T-helper 1 cell (primary cell): ENCODE measurements at places on chromosomes 1 and 21.

DNA sequence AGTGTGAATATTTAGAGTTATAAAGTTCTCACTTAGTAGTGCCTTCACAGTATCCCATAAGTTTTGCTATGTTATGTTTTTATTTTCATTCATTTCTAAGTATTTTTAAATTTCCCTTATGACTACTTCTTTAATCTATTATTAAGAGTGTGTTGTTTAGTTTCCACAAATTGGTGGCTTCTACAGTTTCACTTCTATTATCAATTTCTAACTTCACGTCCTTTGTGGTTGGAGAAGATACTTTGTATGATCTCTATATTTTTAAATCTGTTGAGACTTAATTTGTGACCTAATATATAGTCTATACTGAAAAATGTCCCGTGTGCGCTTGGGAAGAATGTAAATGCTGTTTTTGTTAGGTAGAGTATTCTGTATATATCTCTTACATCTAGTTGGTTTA, 11.7 kb downstream of the CHIA start:
- DNase-seq = no peak

DNA sequence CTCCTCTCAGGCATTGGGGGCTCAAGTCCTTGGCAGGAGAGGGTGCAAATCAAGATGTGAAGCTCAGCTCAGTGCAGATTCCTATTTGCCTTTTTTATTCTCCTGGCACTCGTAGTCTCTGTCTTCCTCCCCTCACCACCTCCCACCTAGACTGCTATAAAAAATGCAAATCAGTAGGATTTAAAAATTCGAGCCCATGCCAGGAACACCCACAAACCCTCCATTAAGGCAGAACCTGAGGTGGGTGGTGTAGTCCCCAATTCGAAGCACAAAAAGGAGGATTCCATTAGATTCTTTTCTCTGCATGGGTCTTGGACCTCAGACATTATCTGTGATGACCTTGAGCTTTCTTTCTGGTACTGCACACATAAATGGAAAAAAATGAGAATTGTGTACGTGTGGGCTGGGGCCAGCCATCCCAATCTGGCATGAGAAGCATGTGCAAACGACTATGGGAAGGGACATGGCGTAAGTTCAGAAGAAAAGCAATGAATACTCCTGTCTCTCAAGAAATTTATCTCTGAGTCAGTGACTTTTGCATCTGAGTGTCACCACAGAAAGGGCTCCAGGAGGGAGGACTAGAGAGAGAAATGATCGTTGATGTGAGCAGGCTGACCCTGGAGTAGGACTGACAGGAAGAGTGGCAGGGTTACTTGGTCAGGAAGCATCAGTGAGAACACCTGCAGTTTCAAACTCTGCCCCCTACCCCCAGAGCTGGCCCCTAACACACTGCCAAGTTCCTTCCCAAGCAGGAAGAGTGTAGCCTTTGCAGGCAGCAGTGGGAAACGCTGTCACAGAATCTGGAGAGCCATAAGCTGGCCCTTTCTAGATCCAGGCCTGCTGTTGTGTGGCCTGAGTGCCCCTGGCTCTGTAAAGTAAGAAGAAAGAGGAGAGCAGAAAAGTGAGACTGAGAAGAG, 1.7 kb downstream of the INKA2 start:
- DNase-seq = no peak

DNA sequence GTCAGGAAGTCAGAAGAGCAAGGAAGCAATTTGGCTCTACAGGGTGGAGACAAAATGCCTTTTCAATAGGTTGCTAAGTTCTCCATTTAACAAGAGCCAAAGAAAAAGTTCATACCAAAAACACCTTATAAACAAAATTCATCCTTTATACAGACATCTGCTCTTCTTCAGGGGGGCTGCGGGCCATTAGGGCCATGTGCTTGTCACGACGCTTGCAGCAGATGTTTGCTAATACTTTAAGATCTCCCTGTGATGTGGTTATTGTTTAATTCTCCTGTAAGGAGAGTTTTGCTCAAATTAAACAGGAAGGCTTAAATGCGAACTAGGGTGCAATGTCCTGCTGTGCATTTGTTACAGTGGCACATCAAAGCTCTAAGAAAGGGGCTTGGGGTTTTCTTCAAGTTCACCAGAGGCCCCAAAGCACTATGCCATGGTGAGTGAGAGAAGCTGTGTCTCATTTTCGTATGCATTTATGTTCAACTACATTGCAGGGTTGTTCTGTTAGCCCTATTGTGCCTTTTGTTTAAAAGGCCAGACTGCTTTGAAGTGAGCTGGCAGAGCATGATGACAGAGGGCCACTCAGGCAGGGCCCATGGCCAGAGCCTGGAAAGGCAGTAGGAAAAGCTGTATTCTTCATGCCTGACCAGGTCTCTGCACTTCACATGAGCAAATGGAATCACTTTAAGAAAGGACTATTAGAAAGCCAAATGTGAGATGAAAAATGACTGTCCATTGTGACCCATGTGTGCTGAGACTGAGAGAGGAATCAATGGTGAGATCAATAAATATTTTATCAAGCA, 24.8 kb upstream of the NTPCR start:
- DNase-seq = no peak

- DNase-seq = no peak
Observed at GRCh38 chr1:28917757-28918118, 3.4 kb downstream of the EPB41 start.

DNA sequence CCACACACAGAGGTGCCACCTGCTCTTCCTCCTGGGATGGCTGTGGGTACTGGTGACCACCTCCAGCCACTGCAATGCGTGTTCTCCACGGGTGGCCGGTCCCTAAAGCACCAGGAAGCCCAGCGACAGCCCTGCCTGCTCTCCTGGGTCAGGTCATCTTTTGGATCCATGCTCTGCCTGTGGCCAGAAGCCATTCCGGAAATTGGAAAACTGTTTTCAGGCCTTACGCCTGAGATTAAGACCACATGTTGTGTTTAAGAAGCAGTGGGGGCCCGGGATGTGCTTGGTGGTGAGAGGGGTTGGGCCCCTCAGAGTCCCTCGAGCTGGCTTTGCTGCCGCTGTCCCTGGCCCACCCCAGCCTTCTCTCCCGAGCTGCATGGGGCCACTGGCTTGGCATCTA, 150.8 kb downstream of the PEX14 start:
- no peak for DNase-seq

DNA sequence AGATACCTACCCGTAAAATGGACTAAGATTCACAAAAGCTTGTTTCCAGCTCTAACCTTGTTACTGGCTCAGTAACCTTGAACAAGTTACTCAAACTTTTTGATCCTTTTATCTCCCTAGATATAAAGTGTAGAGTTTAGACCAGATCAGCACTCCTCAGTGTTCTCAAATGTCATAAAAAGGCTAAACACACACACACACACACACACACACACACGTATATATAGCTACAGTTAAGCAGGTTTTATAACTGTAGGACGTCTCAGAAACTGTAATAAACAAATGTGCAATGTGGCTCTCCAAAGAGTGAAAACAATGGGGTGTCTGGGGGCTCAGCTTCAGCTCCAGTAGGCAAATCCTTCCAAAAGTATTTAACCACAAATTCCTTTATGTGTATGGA, 34.0 kb downstream of the KCNJ15 start:
- no peak for DNase-seq
